ENCODE measurements at places on chromosomes 11 and 22. TPM values are rescaled to one million over a fixed set of nuclear protein-coding genes. Genes with fewer than 3 reads are reported as not detected.

TEX12 gene
- not detected for polyA plus RNA-seq

DNA sequence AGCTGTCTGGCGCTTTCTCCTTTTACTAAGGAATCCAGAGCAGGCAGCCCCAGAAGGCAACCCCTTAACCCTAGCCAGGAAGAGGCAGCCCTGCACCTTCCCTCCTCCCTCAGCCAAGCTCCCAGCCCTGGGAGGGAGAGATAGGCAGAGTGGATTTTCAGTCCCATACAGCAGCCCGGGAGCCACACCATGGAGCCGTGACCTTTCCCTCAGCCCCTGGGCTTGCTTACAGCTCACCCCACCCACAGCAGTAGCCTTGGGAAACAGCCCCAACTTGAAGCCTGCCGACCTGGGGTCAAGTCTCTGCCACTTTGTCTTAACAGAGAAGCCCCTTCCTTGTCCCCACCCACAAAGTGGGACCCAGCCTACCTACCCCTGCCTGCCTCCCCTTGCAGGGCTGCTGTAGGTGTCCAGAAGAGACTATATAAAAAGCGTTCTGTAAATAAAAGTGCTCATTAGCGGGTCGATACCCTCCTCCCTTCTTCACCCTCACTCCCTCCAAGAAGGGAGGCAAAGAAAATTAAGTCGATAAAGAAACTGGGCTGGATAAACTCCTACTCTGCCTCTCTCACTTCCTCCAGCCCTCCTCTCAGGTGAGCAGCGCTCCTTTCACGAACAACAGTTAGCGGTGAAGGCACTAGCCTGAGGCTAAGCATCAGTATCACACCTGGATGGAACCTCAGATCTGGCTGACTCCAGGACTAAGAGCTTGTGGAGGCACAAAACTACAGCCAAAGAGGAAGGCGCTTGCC, 4.2 kb downstream of the TST start:
- DNase-seq, result no peak
- H3K36me3 ChIP-seq, result no peaks in the 10 kb centered on the region
- H3K4me3 ChIP-seq, result no peak overlapping the region
- no peak overlapping the region for H3K27ac ChIP-seq

DNA sequence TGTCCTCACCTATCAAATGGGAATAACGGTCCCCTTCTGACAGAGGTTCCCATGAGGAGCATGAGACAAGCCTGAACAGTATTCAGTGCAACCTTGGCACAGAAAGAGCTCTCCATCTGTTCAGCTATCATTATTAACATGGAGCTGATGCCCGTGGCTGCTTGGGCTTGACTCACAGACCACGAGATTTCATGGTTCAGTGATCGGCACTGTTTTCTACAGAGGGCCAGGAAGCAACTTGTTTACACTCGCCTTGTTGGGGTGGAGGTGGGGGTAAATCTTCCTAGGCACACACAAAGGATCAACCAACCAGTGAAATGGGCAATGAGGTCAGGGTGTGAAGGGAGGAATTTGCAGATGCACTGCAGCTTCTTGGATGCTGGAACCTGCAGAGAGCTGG, 88.2 kb downstream of the CWC15 start:
- DNase-seq, result no peak
- H3K4me1 ChIP-seq, result peaks cover 24% of the 10 kb centered on the region
- H3K27ac ChIP-seq, result no peak overlapping the region

DNA sequence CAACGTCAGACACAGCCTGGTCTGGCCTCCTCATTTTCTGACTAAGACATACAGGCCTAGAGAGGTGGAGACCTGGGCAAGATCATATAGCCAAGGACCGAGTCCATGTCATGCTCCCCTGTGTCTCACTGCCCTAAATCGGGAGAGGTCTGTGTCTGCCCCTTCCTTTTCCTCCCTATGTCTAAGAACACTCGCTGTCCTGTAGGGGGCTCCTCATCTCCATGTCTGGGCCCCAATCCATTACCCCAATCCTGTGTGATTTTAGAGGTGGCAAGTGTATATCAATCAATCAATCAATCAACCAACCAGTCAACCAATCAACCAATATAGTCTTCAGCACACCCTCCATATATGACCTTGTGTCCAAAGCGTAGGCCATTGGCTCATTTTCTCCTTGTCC, 125.7 kb downstream of the KIRREL3 start:
- no peaks in the 10 kb centered on the region for H3K36me3 ChIP-seq
- DNase-seq, result no peak
- no peaks in the 10 kb centered on the region for H3K27me3 ChIP-seq

FIBIN gene
- polyA plus RNA-seq, result 6.0 TPM

Data from sigmoid colon (tissue), 7 donors.